ENCODE measurements at places on chromosomes 5 and 9. TPM values are rescaled to one million over a fixed set of nuclear protein-coding genes. Genes with fewer than 3 reads are reported as not detected.

FOXD4L5 gene
- not detected for polyA plus RNA-seq

TAF11L5 gene
- polyA plus RNA-seq, result not detected

RUFY1 gene
- polyA plus RNA-seq, result 37.0 TPM

GRPEL2 gene
- polyA plus RNA-seq, result 6.0 TPM

ACOT12 gene
- not detected for polyA plus RNA-seq

DAB2IP gene
- 9.7 TPM for polyA plus RNA-seq
